Glutamatergic neuron (in vitro differentiated cells): ENCODE measurements at places on chromosomes 11 and 22.
A peak's percentile ranks its signal among the peaks of the same experiment; 100 is the strongest.

DNA sequence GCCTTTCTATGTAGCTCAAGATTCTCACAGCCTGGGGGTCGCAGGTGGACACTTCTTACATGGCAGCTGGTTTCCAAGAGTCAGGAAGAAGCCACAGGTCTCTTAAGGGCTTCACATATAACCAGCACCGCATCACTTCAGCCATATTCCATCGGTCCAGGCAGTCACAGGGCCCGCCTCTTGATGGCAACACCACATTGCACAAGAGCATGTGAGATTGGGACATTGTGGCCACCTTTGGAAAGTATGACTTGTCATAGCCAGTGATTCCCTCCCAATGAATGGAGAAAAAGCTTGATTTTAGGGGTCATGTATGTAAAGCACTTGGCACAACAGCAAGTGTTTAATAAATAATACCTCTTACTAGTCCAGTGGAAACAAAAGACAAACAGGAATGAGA, 98.3 kb downstream of the NCAM1 start:
- no peak for DNase-seq

- no peak for DNase-seq
Observed at GRCh38 chr22:31604137-31604705, 57.8 kb downstream of the PISD start.

DNA sequence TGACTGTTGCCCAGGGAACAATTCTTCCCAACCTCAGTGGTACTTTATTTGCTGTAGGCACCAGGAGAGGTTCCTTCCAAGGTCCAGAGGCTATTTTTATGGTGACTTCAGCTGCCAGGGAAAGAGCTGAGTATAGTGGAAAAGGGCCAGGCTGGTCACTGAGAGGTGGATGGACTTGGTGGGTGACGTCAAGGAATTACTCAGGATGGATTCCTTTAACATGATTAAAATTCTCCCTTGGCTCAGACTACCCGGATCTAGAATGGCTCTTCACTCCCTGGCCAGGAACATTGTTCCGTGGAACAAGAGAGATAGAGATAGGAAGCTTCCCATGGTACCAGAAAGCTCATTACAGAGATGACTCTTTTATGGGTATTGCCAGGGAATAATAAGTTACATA, 8.7 kb upstream of the CALCA start:
- DNase-seq: no peak

- DNase-seq: no peak
Observed at GRCh38 chr11:102154806-102155205, 44.6 kb downstream of the YAP1 start.

GRCh38 chr22:48376428-48376827, 1451.2 kb downstream of the BRD1 start:
- peak; percentile 35 for DNase-seq

DNA sequence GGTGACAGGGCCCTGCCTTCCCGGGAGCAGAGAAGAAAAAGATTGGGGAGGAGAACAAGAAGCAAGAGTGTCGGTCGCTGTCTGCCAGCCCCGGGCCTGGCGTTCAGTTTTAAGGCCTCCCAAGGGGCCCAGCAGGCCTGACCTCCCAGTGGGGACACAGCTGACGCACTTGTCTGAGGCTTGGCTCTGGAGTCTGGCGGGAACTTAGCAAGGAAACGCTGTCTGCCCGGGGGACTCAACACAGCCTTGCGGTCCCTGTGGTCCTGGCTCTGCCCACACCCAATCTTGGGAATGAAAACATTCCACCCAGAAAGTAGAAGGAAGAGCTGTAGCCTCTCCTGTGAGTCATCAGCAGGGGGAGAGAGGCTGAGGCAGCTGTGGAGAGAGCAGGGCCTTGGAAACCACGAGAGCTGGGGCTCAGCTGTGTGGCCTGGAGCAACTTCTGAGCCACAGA, 54.4 kb downstream of the TRAF6 start:
- no peak for DNase-seq

DNA sequence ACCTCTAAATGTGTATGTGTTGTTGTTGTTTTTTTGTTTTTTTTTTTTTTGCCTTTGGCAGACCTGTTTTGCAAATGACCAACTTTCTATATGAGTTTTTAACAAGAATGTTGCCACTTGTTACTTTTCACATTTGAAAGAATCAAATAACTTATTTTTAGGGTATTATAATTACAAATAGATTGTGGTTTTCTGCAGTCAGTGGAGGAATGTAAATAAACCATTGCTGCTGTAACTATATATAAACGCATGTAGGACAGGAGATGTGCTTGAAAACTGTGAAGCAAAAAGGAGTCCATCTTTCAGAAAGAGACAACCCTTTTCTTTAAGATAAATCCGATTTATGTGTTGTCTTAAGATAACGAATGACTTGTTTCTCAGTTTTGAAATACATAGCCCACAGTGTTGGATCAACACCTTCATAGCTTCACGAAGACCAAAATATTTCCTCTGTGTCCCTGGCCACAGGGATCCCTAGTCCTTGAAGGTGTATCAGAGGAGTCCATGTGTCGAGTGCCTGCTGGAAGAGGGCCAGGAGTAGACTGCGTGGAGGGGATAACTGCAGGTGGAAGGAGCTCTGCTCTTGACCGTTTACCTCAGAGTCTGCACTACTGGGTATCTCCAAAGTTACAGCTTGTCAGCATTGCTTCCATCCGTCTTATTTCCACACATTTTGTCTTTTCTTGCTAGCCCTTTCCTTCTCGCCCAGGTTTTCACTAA, 24.7 kb downstream of the TNRC6B start:
- DNase-seq: no peak

DNA sequence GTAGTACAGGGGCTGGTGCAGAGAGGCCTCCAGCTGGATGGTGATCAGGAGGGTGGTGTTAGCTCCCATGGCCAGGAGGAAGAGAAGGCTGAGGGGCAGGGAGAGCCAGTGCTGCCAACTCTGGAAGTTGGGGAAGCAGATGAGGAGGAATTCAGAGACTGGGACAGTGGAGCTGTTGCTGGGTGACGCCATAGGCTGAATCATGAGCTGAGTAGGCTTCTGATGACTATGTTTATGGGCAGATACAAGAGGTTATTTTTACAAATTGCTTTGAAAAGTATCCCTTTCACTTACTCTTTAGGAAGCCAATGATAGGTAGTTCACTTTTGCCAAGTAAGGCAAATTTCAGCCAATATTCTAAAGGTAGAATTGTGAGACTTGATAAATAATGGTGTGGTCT, 3.1 kb downstream of the OR56A1 start:
- DNase-seq: no peak

GRCh38 chr11:19191530-19192169, 10.1 kb downstream of the CSRP3 start:
- no peak for DNase-seq

GRCh38 chr11:62958547-62959421, 26.0 kb downstream of the SLC22A6 start:
- no peak for DNase-seq

GRCh38 chr11:119416606-119417580, 6.1 kb downstream of the THY1 start:
- DNase-seq: no peak

DNA sequence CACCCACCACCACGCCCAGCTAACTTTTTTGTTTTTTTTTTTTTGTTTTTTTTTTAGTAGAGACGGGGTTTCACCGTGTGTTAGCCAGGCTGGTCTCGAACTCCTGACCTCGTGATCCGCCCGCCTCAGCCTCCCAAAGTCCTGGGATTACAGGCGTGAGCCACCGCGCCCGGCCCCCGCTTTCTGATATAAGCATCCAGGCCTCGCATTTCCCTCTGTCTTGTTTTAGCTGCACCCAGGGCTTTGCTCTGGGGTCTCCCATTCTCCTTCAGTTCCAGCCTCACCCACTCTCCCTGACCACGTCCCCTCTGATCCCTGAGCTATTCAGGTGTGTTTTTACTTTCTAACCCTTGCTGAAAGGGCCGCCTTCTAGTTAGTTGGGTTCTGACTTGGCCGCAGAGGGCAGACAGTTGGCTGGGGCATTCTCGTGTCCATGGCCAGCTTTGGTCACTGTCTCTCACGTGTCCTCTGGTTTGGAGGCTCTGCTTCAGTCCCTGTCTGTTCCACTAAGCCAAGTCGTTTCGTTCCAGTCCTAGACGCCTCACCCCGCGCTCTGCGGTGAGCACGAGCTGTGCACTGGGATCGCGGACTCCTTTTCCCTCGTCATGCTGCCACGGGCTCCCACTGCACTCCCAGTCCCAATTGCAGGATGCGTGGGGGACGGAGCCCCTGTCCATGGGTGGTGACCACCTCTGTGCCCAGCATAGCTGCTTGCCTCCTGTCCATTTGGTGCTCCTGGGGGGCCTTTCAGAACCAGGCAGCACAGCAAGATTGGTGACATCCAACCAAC, 6.0 kb upstream of the TNNT3 start:
- no peak for DNase-seq

DNA sequence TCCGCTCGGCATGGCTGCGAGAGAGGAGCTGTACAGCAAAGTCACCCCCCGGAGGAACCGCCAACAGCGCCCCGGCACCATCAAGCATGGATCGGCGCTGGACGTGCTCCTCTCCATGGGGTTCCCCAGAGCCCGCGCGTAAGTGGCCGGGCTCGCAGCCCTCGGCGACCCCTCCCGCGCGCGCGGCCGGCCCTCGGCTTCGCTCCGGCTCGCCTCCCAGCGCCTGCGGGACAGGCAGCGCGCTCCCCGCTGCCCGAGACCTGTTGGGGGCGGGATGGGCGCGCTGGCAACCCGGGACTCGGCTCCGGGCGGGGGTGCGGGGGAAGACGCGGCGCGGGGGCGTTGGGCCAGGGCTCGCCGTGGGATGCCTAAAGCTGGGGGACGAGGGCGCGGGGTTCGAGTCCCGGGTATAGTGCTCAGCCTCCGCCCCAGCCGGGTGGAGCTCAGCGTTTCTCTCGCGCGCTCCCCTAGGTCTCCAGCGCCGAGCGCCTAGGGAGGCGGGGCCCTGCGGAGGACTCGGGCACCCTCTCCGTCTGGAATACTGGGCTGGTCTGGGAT, 630 bp downstream of the UBASH3B start:
- DNase-seq: peak; percentile 58

- DNase-seq: no peak
Observed at GRCh38 chr11:58358969-58359368, at the start of gene OR5B17. Gene OR5B17, minus strand, starts transcription at chr11:58359069. Its CDS starts 0 bp downstream, at chr11:58359069.

- DNase-seq: no peak
Observed at GRCh38 chr11:19558189-19558986, 154.2 kb upstream of the NAV2 start.

GRCh38 chr11:12469451-12469850, 92.1 kb downstream of the PARVA start:
- DNase-seq: no peak

- DNase-seq: no peak
Observed at GRCh38 chr11:62108017-62108750, 15.6 kb upstream of the INCENP start.

GRCh38 chr22:23772315-23772648, 367 bp upstream of the MMP11 start:
- no peak for DNase-seq

- DNase-seq: peak; percentile 33
Observed at GRCh38 chr22:24380220-24380904, 47.0 kb upstream of the ADORA2A start.

- DNase-seq: peak; percentile 47
Observed at GRCh38 chr11:58963551-58964104, 24.3 kb downstream of the GLYATL1 start.
